ENCODE measurements at places on chromosomes 11 and 22.

GRCh38 chr11:27233654-27234042 lies 129.4 kb downstream of the CCDC34 start:
- DNase-seq, result peak; percentile 47

DNA sequence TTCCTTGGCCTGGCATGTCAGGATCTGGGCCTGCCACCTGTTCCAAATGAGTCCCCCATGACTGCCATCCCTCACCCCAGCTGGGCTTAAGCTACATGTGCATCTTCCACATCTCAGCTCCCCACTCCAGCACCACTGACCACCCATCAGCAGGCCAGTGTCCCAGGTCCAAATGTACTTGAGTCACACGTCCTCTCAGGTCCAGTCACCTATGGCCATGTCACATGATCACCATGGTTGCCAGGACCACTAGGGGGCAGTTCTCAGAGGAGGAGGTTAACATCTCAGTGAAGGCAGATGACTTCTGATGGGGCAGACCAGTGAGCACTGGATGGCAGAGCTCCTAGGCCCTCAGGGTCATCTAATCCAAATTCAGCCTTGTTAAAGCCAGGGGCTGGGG lies 41.9 kb upstream of the WNT11 start:
- peak; percentile 24 for DNase-seq

- DNase-seq, result no peak
These were observed 15.2 kb downstream of the PRPF19 start for GRCh38 chr11:60891103-60891741.

- no peak for DNase-seq
These were observed 53.4 kb downstream of the RTL6 start for GRCh38 chr22:44444341-44445306.

DNA sequence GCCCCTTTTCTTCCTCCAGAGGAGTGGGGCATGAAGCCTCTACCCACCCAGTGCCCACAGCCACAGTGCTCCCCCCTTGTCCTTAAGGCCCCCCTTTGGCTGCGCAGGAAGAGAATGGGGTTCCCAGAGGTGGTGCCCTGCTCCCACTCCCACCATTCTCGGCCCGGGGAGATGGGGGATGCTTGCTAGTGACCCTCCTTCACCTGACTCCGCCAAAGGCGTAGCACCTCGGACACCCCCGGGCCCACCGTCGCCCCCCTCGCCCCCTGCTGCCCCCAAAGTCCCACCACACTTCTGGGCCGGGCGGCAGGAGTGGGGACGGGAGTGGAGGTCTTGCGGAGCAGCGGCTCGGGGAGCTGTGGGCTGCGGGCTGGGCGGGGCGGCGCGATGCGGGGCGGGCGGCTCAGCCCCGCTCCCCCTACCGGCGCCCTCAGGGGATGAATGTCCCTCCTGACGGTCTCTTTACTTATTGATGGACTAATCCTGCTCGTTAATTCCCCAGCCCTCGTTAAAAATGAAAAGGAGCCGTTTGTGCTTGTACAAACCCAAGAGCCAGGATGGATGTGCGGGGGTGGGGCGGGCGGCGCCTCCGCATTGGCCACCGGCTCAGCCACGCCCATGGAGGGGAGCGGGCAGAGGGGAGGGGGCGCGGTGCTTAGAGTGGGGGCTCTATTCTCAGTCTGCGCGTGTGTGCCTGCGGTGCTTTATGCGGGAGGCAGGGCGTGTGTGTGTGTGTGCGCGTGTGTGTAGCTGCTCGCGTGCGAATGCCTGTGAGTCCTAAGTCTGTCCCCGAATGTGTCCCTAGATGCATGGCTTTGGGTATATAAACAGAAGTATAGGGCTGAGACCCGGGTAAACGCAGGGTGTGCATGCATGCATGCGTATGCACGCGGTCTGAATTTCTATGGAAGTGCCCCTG lies 25.6 kb downstream of the SYT7 start:
- DNase-seq, result no peak

GRCh38 chr11:2088284-2088683 lies 50.9 kb downstream of the IGF2 start:
- no peak for DNase-seq

GRCh38 chr22:34880662-34881061 lies 185.3 kb upstream of the ISX start:
- peak; percentile 56 for DNase-seq

DNA sequence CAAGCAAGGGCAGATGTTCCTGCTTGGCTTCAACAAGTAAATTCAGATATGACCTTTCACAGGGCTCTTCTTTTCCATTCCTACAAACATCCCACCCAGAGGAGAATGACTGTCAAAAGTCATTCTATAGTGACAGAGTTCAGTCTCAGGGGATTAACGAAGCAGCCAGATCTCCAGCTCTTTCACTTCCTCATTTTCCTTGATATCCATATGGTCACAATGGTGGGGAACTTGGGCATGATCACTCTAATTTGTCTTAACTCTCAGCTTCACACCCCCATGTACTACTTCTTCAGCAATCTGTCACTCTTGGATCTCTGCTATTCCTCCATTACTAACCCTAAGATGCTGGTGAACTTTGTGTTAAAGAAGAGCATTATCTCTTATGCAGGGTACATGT lies 15.0 kb upstream of the OR8B8 start:
- DNase-seq, result no peak

GRCh38 chr11:19253817-19254216 lies 13.1 kb upstream of the E2F8 start:
- DNase-seq, result no peak

GRCh38 chr11:125431009-125431408 lies 65.1 kb downstream of the FEZ1 start:
- DNase-seq, result no peak

DNA sequence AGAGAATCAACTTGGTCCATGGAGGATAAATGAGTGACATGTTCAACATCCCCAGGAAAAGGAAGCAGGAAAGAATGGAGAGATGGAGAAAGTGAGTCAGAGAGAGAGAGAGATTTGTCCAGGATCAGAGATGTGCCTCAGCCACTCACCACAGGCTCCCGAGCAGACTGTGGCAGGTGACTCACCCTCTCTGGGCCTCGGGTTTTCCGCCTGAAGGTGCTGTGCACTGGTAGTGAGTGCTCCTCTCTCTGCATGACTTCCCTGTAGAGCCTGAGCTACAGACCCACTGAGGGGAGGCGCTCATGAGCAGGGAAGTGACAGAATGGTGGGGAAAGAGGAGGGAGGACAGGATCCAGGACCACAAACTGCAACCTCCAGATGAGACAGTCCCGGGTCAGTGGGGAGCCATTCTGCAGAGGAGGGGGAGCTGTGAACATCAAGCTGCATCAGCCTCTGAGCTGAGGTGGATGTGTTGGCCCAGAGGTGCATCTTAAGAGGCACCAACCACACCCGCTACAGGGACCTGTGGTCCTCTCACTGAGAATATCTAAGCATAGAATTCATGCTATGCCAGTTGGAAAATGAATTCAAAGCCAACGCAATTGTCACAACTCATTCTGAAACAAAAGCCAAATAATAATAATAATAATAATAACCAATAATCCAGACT lies 433.4 kb downstream of the BRD1 start:
- DNase-seq, result no peak

GRCh38 chr11:64458997-64459396 lies 100.0 kb downstream of the RPS6KA4 start:
- no peak for DNase-seq

DNA sequence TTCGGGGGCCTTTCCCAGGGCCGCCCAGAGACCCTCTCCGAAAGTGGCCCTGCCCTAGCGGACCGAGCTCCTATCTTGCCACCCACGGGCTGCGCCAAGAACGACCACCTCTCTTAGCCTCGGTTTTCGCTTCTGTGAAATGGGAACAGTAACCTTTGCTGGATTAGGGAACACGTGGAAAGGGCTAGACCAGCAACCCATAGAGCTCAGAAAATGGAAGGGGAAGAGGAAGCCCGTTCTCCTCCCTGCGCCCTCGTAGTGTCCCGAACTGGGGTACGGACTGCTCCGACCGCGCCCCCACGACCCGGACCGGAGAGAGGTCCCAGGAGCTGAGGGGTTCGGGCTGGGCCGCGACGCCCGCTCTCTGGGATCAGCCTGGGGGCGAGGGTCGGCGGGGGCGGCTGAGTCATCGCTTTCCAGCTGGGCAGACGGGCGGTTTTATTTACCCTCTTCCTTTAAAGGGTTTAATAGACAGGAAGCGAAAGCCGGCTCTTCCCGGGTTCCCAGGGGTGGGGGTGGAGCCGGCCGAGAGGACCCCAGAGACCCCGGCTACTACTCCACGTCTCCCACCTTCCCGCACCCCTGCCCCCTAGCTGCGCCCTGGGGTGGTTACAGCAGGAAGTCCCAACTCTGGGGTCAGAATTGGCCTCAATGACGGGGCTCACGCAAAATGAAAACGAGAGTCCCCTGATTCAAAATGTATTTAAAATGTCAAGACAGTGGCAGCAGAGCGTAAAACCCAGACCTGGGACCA lies 907 bp upstream of the PHLDA2 start:
- peak; percentile 70 for DNase-seq

- peak; percentile 78 for DNase-seq
These were observed 8.2 kb upstream of the SYT8 start for GRCh38 chr11:1826552-1827094.

- DNase-seq, result no peak
These were observed 140.7 kb upstream of the CTSC start for GRCh38 chr11:88478136-88478815.

DNA sequence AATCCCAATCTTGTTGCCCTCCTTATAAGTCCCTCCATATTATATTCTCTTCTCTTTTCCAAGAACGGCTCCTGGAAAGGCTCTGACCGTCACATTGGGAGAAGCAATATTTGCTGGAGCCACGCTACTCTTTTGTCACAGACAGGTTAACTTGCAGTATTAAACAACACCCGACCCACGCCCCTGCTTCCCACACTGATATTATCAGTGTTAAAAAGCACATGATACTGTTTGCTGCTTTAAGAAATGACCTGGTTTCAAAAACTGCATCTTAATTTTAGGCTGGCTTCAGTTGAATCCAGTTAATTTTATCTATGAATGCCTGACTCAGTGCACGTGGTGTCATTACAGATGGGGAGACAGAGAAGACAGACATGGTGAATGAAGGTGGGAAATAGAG lies 3.1 kb downstream of the FLI1 start:
- no peak for DNase-seq

DNA sequence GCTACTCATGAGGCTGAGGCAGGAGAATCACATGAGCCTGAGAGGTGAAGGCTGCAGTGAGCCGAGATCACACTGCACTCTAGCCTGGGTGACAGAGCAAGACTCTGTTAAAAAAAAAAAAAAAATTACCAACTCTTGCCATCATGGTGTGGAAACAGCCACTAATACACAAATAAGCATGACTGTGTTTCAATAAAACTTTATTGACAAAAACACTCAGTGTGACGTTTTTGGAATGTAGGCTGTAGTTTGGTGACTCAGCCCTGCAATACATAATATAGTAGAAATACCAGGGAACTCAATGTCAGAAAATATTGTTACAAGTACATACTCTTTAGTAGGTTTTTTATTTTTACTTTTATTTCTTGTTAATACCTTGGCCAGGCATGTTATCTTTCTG lies 207.1 kb downstream of the CASP12 start:
- DNase-seq, result no peak

- no peak for DNase-seq
These were observed 498.5 kb downstream of the INSC start for GRCh38 chr11:15613251-15613650.
